Muscle of leg (tissue), 16 donors: ENCODE measurements at places on chromosomes 6 and 20.

- H3K4me3 ChIP-seq = no peak overlapping the region
- DNase-seq = no peak
- H3K27me3 ChIP-seq = no peaks in the 10 kb centered on the region
- H3K4me1 ChIP-seq = no peaks in the 10 kb centered on the region
- no peaks in the 10 kb centered on the region for H3K36me3 ChIP-seq
- no peak overlapping the region for H3K27ac ChIP-seq
Measured at GRCh38 chr6:130035211-130035610, 16.8 kb downstream of the L3MBTL3 start.

- H3K4me3 ChIP-seq = no peak overlapping the region
- H3K36me3 ChIP-seq = no peaks in the 10 kb centered on the region
- no peak overlapping the region for H3K27ac ChIP-seq
- no peaks in the 10 kb centered on the region for H3K4me1 ChIP-seq
- H3K27me3 ChIP-seq = no peaks in the 10 kb centered on the region
- no peak for DNase-seq
Measured at GRCh38 chr20:12049125-12049524, 131.4 kb downstream of the BTBD3 start.

- DNase-seq = no peak
- no peaks in the 10 kb centered on the region for H3K36me3 ChIP-seq
- no peaks in the 10 kb centered on the region for H3K4me1 ChIP-seq
- no peak overlapping the region for H3K4me3 ChIP-seq
Measured at GRCh38 chr6:99341862-99342455, 7.5 kb downstream of the FAXC start.

GRCh38 chr6:35906499-35906846, 14.4 kb downstream of the SRPK1 start:
- H3K4me3 ChIP-seq = no peak overlapping the region
- no peaks in the 10 kb centered on the region for H3K4me1 ChIP-seq
- no peaks in the 10 kb centered on the region for H3K27me3 ChIP-seq
- peaks cover 16% of the 10 kb centered on the region for H3K36me3 ChIP-seq
- no peak for DNase-seq
- no peak overlapping the region for H3K27ac ChIP-seq

GRCh38 chr6:161442420-161442819, 168.6 kb upstream of the AGPAT4 start:
- no peak overlapping the region for H3K4me3 ChIP-seq
- no peaks in the 10 kb centered on the region for H3K36me3 ChIP-seq
- no peak for DNase-seq
- H3K27ac ChIP-seq = no peak overlapping the region
- peaks cover 32% of the 10 kb centered on the region for H3K4me1 ChIP-seq

DNA sequence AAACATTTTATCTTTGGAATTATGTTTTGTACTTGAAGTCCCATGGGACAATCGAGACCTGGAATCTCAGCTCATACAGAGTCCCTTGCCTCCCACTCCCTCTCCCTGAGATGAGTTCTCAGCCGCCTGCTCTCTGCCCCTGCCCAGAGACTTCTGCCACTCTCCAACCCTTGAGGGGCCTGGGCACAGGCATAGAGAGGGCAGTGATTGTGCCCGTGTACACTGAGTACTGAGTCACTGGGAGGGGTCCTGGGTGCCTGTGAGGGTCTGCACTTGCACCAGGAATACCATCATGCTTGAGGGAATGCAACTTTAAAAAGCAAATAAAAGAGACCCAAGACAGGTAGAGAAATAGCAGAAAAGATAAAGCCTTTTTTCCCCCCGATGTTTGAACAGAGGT, 453.8 kb upstream of the HS3ST5 start:
- DNase-seq = no peak
- H3K4me1 ChIP-seq = no peaks in the 10 kb centered on the region
- no peaks in the 10 kb centered on the region for H3K36me3 ChIP-seq
- no peaks in the 10 kb centered on the region for H3K27me3 ChIP-seq
- H3K27ac ChIP-seq = no peak overlapping the region
- no peak overlapping the region for H3K4me3 ChIP-seq

GRCh38 chr20:41111578-41111951, 25.8 kb upstream of the PLCG1 start:
- DNase-seq = no peak
- no peaks in the 10 kb centered on the region for H3K27me3 ChIP-seq
- peaks cover 61% of the 10 kb centered on the region for H3K36me3 ChIP-seq
- no peak overlapping the region for H3K4me3 ChIP-seq
- no peak overlapping the region for H3K27ac ChIP-seq
